ENCODE measurements at places on chromosomes 1 and 21.

DNA sequence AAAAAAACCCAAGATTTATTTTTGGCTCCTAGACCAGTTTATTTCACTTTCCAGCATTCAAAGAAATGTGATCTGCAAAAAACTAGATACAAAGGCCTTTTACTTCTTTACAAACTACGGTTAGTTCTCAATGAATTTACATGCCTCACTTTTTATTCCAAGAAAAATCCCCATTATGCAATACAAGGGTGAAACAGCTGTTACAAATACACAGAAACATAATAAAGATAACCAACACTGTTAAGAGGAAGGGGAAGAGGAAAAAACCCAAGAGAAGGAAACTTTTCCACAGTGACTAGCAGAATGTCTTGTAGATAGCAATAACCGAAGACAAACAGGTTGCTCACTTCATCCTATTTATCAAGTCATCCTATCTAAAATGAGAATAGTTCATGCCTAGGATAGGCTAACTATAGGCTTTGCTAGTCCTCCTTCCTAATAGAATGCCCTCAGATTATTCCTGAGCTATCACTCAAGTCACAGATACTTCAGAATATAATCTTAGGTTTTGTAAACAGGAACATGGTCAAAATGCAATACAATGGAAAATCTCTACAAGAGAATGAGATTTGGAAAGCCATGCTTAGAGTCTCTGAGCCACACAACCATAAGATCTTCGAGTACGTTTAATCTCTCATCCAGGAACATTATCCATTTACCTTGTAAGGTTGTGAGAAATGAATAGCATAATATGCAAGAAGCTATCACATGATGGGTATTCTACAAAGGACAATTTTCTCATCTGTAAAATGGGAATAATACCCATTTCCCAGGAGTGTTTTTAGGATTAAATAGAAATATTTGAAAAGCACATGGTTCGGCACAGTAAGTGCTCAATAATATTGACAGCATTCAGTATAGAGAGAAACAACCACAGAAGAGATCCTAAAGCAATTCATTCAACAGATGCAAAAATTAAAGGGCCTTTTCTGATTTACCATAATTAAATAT lies 5.4 kb downstream of the PNRC2 start:
- DNase-seq, result no peak

GRCh38 chr21:25240974-25241373 lies 366.3 kb downstream of the MRPL39 start:
- no peak for DNase-seq

- DNase-seq, result no peak
Observed at GRCh38 chr1:150161747-150162581, 12.2 kb downstream of the PLEKHO1 start.

GRCh38 chr21:31164713-31165694 lies 126.7 kb upstream of the KRTAP19-8 start:
- no peak for DNase-seq

DNA sequence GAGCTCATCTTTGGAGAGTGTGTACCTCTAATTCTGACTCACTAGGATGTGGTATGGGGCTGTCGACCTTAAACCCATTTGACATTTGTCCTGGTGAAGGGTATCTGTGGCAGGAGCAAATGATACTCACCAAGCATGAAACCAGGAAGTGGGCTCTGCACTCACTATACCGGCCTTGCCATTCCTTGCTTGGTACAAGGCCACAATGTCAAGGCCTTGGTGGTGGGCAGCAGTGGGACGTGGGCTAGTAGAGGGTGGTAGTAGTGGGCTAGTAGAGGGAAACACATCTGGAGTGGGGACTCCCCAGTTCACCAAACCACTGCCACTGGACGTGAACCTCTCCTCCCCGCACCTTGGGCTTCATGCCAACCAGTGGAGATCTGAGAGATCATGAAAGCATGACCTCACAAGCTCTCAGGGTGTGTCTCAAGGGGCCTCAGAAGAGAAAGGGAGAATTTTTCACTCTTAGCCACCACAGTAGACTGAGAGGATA lies 11.5 kb downstream of the TNFSF4 start:
- no peak for DNase-seq

GRCh38 chr1:109796484-109797302 lies 33.0 kb upstream of the EPS8L3 start:
- no peak for DNase-seq

Data from NCI-H2029 treated with DMSO at 0.1 percent for 48 hours (cell line).